Effector memory CD8-positive, alpha-beta T cell (primary cell): ENCODE measurements at places on chromosomes 3 and 15.

GRCh38 chr3:4507024-4507596 is 14.0 kb downstream of the ITPR1 start:
- DNase-seq, result no peak

DNA sequence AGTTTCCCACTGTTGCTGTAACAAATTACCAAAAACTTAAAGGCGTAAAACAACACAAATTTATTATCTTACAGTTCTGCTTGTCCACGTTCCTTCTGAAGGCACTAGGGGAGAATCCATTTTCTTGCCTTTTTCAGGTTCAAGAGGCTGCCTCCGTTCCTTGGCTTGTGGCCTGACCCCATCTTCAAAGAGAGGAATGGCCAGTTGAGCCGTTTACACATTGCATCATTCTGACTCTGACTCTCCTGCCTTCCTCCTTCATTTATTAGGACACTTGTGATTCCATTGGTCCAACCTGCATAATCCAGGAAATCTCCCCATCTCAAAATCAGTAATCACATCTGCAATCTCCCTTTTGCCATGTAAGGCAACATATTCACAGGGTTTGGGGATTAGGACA is 122.7 kb upstream of the BHLHE40 start:
- no peak for DNase-seq

DNA sequence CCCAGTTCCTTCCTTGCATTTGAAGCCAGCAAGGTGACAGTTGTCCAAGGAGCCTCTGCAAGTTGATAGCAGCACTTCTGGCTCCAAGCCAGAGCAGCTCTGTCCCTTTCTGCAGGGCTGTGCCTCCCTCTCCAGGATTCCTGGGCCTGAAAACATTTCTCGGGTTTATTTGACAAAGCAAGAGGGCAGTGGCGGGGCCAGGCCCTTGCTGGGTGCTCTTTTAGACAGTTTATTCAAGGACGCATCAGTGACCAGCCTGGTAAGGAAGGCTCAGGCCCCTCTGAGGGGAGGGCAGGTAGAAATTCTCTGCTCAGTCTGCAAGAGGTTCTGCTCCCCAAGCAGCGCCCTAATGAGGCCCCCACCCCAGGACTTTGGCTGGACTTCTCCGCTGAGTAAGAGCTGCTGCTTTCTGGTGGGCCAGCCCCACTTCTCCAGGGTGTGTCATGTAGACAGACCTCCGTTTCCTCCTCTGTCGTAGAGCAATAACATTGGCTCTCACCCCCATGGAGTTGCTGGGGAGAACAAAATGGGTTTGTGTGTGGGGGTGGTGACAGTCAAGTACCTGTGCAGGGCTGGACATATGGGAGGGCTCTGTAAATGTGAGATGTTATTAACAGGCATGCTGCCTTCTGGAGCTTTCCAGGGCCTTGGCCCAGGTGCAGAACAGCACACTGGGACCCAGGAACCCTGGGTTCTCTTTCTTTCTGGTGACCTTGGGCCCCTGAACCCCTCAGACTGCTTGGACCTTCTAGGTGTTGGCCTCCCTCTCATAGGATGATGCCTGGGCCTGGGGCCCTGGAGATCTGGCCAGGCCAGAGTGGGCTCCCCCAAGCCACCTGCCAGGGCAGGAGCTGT is 146.2 kb upstream of the TLE3 start:
- DNase-seq, result no peak

DNA sequence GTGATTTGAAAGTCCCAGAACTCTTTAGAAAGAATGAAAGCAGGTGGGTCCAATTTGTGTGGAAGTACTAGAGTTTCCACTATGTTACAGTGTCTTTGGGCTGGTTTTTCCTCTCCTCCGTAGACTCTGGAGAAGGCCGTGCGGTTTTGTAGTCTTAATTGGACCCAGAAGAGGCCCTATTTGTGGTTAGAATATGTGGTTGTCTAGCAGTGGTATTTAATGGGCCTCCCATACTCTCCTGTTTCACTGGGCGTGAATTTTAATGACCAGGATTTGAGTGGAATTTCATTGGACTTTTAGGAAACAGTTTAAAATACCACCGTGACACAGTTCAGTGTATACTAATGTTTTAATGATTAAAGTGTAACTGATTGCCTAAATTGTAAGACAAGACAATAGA is 182.3 kb downstream of the BBX start:
- no peak for DNase-seq

- DNase-seq, result no peak
These were observed 113.5 kb upstream of the ALCAM start for GRCh38 chr3:105253225-105253624.

- no peak for DNase-seq
These were observed 1.4 kb downstream of the ISLR start for GRCh38 chr15:74174958-74175253.

DNA sequence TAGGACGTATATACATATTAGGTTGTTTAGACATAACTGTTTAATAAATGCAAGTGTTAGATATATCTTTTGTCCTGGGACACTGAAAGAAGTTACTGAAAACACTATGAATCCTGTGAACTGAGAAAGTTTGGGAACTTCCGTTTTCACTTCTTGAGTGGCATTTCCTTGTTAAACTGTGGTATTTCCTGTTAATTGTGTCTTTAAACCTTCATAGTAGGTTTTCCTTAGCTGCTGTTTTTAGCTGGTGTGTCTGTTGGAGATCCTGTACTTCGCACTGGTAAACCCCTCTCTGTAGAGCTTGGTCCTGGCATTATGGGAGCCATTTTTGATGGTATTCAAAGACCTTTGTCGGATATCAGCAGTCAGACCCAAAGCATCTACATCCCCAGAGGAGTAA is 37.1 kb downstream of the ATP6V1A start:
- no peak for DNase-seq

DNA sequence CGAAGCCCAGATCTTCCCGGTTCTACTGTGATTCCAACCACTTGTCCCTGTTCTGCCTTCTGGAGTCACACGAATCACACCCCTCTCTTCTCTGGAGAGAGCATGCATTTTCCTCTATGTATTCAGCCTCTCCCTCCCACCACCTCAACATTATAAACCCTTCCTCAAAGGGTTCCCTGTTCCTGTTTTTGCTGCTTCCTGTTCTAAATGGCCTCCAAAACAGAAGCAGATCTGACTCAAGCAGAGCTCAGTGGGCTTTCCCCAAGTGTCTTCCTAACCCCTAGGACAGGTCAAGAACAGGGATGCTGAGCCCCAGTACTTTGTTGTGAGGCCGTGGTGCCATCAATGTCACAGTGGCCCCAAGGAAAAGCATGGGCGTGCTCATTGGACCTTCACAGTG is 75.7 kb upstream of the ARNT2 start:
- no peak for DNase-seq

DNA sequence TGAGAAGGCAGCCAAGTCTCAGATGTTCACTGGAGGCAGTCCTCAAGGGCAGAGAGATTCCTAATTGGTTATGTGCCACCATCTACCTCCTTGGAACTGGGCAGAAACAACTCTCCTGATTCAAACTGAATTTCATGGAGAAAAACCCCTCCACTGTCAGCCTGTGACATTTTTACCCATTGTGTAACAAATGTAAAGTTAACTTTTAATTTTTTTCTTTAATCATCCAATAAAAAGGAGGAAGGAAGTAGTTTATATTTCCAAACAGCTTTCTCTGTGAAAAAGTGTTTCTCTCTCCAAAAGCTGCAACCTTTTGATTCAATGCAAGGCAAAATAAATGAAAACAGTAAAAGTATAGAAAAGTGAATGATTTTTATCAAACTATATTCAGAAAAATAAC is 510 bp upstream of the COLQ start:
- DNase-seq, result no peak

DNA sequence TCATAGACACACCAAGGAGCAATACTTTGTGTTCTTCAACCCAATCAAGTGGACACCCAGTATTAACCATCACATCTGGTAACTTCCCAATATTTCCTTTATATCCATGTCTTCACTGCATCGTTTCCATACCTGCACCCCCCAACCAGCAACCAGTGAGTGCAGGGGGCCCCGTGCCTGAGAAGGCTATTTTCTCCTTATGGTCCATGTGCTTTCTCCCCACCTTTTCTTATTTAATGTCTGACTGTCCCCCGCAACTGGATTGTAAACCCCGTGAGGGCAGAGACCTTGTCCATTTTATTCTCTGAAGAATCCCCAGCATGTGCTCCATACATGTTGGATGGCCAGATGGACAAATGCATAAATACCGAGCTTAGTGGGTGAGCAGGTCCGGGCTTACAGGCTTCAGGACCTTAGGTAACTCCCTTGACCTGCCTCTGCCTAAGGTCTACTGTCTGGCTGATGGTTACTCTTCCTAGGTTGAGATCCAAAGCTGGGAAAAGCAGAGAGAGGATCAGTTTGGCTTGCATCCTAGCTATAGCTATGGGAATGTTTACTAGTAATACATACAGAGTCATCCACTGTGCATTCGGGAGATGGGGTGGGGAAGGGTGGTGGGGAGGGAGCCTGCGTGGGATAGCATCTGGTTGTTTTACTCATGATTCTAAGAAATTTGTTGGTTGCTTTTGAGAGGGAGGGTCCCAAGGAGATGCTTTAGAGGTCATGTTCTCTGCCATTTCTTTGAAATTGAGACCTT is 41.5 kb downstream of the PXYLP1 start:
- no peak for DNase-seq

DNA sequence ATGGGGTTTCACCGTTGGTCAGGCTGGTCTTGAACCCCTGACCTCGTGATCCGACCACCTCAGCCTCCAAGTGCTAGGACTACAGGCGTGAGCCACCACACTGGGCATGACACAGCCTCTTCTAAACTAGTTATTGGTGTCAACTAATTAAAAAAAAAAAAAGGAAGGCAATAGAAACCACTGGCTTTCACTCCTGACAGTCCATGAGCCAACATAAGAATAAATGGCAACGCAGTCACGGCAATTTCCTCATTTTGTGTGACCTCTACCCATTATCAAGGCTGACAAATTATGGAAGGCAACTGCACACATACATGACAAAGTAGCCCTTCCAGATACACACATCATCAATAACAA is 5.9 kb downstream of the ARHGEF3 start:
- no peak for DNase-seq

- DNase-seq, result no peak
These were observed 874 bp downstream of the INO80 start for GRCh38 chr15:41115161-41115651.

- no peak for DNase-seq
These were observed 20.4 kb upstream of the AP3B2 start for GRCh38 chr15:82730022-82730530.

- DNase-seq, result no peak
These were observed 12.3 kb downstream of the NUDT16 start for GRCh38 chr3:131393868-131394267.

DNA sequence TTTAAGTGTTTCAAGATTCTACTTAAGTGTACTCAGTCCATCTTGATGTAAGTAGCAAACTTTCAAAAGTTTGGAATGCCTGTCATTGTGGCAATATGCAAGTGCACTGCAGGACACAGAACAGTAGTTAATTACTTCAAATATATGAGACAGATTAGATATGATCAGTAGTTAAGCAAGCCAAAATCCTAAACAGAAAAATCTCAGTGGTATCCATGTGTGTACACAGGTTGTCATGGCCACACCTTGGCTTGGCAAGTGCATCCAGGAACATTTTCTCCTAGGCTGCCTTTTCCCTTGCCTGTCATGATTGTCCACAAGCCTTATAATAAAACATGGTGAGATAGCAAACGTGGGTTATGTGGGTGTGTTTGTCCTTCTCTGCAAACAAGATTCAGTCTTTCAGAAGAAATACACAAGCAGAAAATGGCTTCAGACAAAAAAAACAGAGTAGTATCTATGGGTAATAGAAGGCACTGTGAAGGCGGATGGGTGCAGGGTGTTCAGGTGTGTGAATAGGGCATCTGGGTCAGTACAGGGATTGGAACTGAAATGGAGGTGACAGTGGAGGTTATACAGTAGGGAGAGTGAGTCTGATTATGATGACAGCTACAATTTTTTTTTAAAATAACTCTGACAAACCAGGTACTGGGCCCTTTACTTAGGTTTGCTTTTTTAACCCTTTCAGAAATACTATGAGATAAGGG is 229.0 kb upstream of the LRIG1 start:
- DNase-seq, result no peak

- DNase-seq, result no peak
These were observed 67.9 kb downstream of the GADL1 start for GRCh38 chr3:30826531-30826942.

GRCh38 chr3:27511724-27512422 is 27.7 kb upstream of the SLC4A7 start:
- DNase-seq, result no peak

GRCh38 chr15:48352474-48353072 is 21.3 kb downstream of the DUT start:
- peak; percentile 35 for DNase-seq
